ENCODE measurements at places on chromosomes 2 and 18.

GRCh38 chr2:16365366-16365765 is 300.3 kb downstream of the CYRIA start:
- H3K4me1 ChIP-seq = no peaks in the 10 kb centered on the region
- H3K4me3 ChIP-seq = no peak overlapping the region
- no peak for DNase-seq
- no peak overlapping the region for H3K27ac ChIP-seq
- H3K36me3 ChIP-seq = no peaks in the 10 kb centered on the region

- peak; percentile 78 for DNase-seq
- H3K27me3 ChIP-seq = no peaks in the 10 kb centered on the region
- no peaks in the 10 kb centered on the region for H3K36me3 ChIP-seq
- H3K27ac ChIP-seq = peak overlapping the region; percentile 89
- peaks cover 42% of the 10 kb centered on the region for H3K4me1 ChIP-seq
- peak overlapping the region; percentile 23 for H3K4me3 ChIP-seq
Observed at GRCh38 chr18:37435996-37436395, 129.6 kb downstream of the CELF4 start.

GRCh38 chr2:151649966-151650365 is 84.3 kb downstream of the NEB start:
- no peaks in the 10 kb centered on the region for H3K4me1 ChIP-seq
- H3K4me3 ChIP-seq = no peak overlapping the region
- H3K27ac ChIP-seq = no peak overlapping the region

GRCh38 chr2:217941339-217941738 is 61.5 kb downstream of the TNS1 start:
- H3K4me3 ChIP-seq = no peak overlapping the region
- no peaks in the 10 kb centered on the region for H3K36me3 ChIP-seq
- DNase-seq = no peak
- H3K27ac ChIP-seq = no peak overlapping the region
- no peaks in the 10 kb centered on the region for H3K4me1 ChIP-seq

- no peaks in the 10 kb centered on the region for H3K27me3 ChIP-seq
- no peak for DNase-seq
- peaks cover 8% of the 10 kb centered on the region for H3K36me3 ChIP-seq
- no peaks in the 10 kb centered on the region for H3K4me1 ChIP-seq
- no peak overlapping the region for H3K27ac ChIP-seq
Observed at GRCh38 chr18:49444581-49444980, 15.9 kb downstream of the DYM start.

DNA sequence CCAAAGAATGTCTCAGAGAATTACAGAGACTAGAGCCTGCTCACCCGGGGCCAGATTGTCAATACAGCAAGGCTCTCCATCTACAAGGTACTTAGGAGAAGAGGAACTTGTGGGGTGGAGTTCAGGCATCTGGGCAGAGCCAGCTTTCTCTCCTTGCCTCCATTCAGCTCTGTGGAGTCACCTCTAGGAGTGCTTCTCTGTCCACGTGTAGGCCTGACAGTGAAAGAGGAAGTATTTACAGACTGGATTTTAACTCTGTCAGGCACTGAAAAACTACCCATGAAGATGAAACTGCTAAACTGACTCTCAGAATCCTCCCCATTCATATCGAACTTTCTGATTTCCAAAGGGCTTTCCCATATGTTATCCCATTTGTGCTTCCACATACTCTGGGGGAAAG is 315.6 kb downstream of the SETBP1 start:
- H3K4me1 ChIP-seq = no peaks in the 10 kb centered on the region
- H3K4me3 ChIP-seq = no peak overlapping the region
- no peak for DNase-seq
- no peak overlapping the region for H3K27ac ChIP-seq
- no peaks in the 10 kb centered on the region for H3K36me3 ChIP-seq
- H3K27me3 ChIP-seq = no peaks in the 10 kb centered on the region

- H3K27me3 ChIP-seq = peaks cover 29% of the 10 kb centered on the region
- no peak for DNase-seq
- no peak overlapping the region for H3K4me3 ChIP-seq
- no peaks in the 10 kb centered on the region for H3K36me3 ChIP-seq
- H3K27ac ChIP-seq = no peak overlapping the region
Observed at GRCh38 chr2:231923010-231923344, 3.2 kb downstream of the NPPC start.

GRCh38 chr2:215839816-215840215 is 173.5 kb downstream of the MREG start:
- no peak overlapping the region for H3K27ac ChIP-seq
- H3K36me3 ChIP-seq = no peaks in the 10 kb centered on the region
- H3K4me3 ChIP-seq = no peak overlapping the region
- DNase-seq = no peak
- H3K4me1 ChIP-seq = no peaks in the 10 kb centered on the region

GRCh38 chr2:24360963-24361330 is 611 bp upstream of the ITSN2 start:
- H3K36me3 ChIP-seq = no peaks in the 10 kb centered on the region
- no peak for DNase-seq
- H3K4me1 ChIP-seq = peaks cover 24% of the 10 kb centered on the region
- H3K27me3 ChIP-seq = no peaks in the 10 kb centered on the region
- peak overlapping the region; percentile 65 for H3K27ac ChIP-seq
- H3K4me3 ChIP-seq = peak overlapping the region; percentile 76

GRCh38 chr2:2175381-2176090 is 155.5 kb downstream of the MYT1L start:
- no peak overlapping the region for H3K4me3 ChIP-seq
- no peak for DNase-seq
- no peaks in the 10 kb centered on the region for H3K27me3 ChIP-seq
- H3K4me1 ChIP-seq = no peaks in the 10 kb centered on the region
- no peaks in the 10 kb centered on the region for H3K36me3 ChIP-seq

DNA sequence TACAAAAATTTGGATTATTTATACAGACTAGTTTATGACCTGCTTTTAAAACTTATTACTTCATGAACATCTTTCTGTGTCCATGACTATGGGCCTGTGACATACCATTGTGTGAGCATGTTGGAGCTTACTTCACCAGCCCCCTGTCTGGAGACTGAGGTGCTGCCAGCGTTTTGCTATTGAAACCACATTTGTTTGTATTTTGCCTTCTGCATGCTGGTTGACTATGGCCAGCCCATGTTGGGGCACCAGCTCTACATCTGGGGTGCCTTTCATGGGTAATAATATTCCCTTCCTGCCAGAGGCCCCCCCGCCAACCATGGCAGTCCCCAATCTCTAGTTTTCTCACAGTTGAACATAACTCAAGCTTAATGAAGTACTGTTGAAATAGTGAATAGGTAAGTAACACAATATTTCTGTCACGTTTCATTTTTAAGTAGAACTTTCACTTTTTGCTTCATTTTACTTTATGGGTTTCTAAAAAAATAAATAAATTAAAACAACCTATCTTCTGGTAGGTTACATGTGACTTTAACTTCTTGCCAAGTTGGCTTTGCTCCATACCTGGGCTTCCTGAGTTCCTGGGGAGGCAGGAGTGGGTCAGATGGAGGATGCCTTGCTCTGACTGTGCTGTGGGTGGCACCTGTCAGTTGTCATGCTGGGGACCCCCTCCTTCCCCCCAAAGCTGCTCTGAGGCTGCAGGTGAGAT is 63.9 kb downstream of the DGKD start:
- no peaks in the 10 kb centered on the region for H3K27me3 ChIP-seq
- peaks cover 6% of the 10 kb centered on the region for H3K4me1 ChIP-seq

- H3K36me3 ChIP-seq = peaks cover 41% of the 10 kb centered on the region
- H3K4me1 ChIP-seq = no peaks in the 10 kb centered on the region
- no peak overlapping the region for H3K4me3 ChIP-seq
- H3K27me3 ChIP-seq = no peaks in the 10 kb centered on the region
- DNase-seq = no peak
- no peak overlapping the region for H3K27ac ChIP-seq
Observed at GRCh38 chr2:10619643-10620042, 70.1 kb downstream of the NOL10 start.

- no peak overlapping the region for H3K27ac ChIP-seq
- H3K36me3 ChIP-seq = peaks cover 62% of the 10 kb centered on the region
- no peak overlapping the region for H3K4me3 ChIP-seq
- no peaks in the 10 kb centered on the region for H3K4me1 ChIP-seq
- no peaks in the 10 kb centered on the region for H3K27me3 ChIP-seq
- no peak for DNase-seq
Observed at GRCh38 chr18:63284827-63285733, 34.5 kb downstream of the BCL2 start.

- H3K27ac ChIP-seq = no peak overlapping the region
- no peaks in the 10 kb centered on the region for H3K27me3 ChIP-seq
- no peak overlapping the region for H3K4me3 ChIP-seq
- no peaks in the 10 kb centered on the region for H3K4me1 ChIP-seq
- no peaks in the 10 kb centered on the region for H3K36me3 ChIP-seq
Observed at GRCh38 chr2:151729837-151730236, 4.4 kb downstream of the NEB start.

DNA sequence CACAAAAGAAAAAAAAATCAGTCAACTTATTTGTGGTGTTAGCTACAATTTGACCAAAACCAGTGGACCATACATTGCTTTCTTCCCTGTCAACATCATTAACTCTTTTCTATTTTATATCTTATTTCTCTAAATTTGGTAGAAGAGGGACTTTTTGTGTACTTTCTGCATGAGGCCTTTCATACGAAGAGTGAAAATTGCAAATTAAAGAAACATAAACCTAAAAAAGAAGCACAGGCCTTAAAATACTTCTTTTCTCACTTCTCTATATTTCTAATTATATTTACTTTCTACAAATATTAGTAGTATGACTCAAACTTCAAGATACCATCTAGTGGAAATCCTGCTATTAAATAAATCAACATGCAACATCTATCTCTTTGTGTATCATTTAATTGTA is 1073.4 kb upstream of the ZEB2 start:
- H3K36me3 ChIP-seq = no peaks in the 10 kb centered on the region
- no peaks in the 10 kb centered on the region for H3K27me3 ChIP-seq
- no peak overlapping the region for H3K27ac ChIP-seq
- H3K4me1 ChIP-seq = no peaks in the 10 kb centered on the region
